ENCODE measurements at places on chromosomes 5 and 9.

- DNase-seq = no peak
Measured at GRCh38 chr5:176888865-176889165, 10.3 kb downstream of the HK3 start.

DNA sequence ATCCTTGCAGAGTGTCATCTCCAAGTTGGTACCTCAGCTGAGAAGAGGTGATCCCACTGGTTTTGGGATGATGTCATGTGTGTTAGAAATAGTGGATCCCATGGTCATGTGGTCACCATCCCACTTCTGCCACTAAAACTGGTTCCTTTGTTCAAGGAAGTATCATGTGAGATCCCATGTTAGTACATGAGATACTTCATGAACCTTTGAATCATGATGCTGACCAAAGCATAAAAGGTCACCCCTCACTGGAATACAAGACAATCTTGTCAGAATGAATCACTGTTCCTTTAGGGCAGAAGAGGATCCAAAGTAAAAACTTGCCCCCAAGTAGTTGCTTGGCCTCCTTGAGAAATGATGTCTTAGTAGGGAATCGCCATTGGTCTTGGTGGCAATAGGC, 150.9 kb upstream of the MOCS2 start:
- DNase-seq = no peak

GRCh38 chr5:139828207-139828895, 32.7 kb downstream of the PSD2 start:
- DNase-seq = no peak

DNA sequence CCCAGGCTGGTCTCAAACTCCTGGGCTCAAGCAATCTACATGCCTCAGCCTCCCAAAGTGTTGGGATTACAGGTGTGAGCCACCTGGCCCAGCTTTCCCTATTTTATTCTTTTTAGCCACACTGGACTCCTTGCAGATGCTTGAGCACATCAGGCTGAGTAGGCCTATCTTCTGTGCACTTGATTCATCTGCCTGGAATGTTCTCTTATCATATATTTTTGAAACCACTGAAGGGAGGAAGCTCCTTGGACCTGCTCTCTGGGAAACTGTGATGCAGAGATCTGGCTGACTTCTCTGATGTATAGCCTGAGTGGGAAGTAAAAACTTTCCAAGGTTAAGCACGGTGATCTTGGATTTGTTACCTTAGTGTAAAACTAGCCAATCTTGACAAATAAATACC, 6.5 kb upstream of the MAT2B start:
- no peak for DNase-seq

GRCh38 chr9:78212868-78213267, 23.0 kb upstream of the CEP78 start:
- no peak for DNase-seq

DNA sequence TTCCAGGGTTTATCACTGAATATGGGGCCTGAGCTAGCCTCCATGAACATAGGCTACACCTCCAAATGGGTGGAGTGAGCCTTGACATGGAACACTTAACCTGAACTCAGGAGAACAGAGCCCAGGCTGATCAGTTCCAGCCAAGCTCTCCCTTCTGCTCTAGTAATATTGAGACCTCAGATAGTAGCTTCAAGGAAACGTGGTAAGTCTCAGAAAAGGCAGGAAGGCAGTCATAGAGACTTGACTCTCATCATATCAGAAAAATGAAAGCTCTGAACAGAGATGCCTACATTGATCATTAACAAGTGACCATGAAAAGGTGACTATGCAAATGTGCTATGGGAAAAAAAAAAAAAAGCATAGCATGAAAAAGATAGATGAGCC, 40.5 kb upstream of the MYO10 start:
- no peak for DNase-seq
